Substantia nigra (tissue), 51 donors: ENCODE measurements at places on chromosomes 4 and X.

DNA sequence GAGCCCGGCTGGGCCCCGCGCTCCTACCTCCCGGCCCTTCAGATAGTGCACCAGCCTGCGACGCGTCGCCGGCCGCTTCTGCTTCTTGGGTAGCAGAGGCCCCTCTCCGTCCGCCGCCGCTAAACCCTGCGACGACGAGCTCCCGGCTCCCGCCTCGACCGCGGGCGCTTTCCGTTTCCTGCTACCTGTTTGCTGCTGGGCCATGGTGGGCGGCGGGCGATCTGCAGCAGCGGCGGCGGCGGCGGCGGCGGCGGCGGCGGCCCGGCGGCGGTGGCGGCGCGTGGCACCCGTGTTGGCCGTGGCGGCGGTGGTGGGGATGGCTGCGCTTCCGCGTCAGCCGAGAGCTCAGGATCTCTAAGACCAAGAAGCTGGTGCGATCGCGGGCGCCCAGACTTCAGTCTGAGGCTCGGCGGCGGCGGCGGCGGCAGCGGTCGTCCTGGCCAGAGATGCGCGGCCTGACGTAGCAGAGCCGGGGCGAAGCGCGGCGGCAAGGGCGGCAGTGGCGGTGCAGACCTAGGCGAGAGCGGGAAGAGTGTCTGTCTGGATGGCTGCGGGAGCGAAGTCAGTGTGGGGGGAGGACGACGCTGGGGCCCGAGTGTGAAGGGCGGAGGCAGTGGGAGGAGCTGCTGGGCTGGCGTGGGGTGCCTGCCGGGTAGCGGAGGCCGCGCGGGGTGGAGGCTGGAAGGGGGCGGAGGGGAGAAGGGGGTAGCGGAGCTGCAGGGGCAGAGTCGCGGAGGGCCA lies at the start of gene DCAF12L2:
TSS of gene DCAF12L2 (minus strand) at position 569 of the 741 bp plus-strand sequence. CDS start at position 204, 365 bp downstream.
- DNase-seq, result no peak

DNA sequence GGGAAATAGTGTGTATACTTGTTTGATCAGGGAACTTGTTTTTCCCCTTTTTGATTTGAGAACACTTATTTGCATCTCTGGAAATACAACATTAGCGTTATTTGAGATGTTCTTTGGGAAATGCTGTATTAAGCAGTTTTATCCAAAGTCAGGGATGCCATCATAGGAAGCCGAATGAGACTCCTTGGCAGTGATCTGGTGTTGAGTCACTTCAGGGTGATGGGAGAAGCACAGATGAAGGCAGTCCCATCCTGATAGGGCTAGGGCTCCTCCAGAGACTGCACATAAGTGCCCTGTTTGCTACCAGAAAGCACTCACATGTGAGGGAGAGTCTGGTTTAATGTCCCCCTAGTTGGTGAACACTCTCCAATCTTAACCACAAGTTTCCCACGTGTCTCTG lies 62.3 kb downstream of the IL1RAPL1 start:
- no peak for DNase-seq

- DNase-seq, result no peak
Measured at GRCh38 chr4:38034986-38035882, 75.0 kb downstream of the PTTG2 start.

DNA sequence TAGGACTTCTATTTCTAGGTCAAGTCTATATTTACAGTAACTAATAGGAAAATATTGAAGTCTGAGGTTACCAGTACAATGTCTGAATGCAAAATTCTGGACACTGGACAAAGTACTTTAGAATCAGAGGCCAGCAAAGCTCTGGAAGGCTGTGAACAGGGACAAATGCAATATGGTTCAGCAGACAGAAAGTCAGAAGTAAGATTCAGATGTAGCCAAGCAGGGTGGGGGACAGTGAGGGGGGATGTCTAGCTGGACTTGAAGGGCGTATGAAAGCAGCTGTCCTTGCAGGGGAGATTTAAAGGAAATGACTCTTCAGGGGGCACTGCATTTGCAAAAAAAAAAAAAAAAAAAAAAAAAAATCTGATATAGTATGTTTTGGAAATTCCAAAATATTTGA lies 2.9 kb downstream of the SORBS2 start:
- DNase-seq, result no peak

DNA sequence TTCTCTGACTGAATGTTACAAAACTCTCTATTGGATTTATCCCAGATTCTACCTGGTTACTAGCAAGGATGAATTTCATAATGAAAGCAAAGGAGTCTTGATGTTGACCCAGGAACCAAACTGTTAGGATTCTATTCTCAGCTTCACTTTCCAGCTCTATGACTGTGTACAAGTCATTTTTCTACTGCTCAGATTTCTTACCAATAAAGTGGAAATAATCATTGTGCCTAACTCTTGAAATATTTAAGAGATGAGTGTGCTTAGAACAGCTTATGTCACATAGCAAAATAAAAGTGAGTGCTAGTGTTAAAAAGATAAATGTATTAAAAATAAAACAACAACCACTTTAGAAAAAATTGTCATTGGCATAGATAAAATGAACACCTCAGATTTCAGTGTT lies 45.6 kb downstream of the EPHA5 start:
- no peak for DNase-seq

DNA sequence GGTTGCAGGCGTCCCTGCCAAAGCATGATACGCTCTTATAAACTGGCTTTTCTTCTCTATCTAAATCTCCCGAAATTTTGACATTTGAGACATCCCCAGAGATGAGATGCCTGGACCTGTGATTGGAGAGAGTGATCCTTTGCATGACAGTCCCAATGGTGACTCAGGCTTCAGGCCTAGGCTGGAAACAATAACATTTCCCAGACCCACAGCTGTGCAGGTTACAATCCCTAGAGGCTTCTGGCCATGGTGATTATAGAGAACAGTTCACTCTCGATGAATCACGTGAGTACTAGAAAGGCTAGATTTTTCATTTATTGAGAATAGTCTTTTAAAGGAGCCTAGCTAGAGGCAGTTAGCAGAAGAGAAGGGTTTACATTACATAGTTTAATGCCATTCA lies 75.9 kb downstream of the SPATA18 start:
- no peak for DNase-seq

GRCh38 chrX:50881028-50881427 lies 29.5 kb upstream of the BMP15 start:
- DNase-seq, result no peak

DNA sequence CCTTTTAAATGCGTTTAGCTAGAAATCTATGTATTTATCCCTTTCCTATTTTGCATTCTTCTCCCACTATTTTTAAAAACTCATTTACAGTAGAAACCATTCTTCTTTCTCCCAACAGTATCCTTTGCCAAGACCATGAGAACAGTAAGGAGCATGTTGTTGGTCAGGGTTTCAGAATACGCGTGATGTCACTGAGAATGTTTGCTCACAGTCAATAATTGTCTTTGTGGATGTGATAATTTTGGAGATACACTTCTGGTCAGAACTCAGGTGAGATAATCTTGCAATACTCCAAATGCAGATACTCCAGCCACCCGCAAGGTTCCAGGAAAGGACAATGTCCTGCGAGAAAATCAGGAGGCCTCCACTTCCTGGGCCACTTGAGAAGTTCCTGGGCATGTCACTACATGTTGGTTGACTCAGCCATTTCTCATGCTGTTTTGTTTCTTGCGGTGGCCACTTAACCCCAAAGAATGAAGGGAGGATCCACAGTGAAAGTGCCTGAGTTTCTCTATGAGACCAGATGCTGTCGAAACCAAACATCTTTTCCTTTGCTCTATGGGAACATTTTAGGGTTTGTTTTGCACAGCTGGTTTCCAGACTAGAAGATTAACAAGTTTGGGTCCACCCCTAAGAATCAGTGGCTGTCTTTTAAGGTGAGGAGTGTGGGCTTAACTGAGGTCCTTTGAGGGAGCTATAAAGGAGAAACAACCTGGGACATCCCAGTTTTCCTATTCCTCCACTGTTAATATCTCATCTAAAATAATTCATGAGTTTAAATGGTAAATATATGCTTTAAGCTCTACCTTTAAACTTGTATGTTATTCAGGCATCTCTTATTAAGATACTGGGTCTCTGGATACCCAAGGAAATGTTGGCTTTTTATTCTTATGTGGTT lies 116.0 kb downstream of the SOWAHB start:
- DNase-seq, result no peak

DNA sequence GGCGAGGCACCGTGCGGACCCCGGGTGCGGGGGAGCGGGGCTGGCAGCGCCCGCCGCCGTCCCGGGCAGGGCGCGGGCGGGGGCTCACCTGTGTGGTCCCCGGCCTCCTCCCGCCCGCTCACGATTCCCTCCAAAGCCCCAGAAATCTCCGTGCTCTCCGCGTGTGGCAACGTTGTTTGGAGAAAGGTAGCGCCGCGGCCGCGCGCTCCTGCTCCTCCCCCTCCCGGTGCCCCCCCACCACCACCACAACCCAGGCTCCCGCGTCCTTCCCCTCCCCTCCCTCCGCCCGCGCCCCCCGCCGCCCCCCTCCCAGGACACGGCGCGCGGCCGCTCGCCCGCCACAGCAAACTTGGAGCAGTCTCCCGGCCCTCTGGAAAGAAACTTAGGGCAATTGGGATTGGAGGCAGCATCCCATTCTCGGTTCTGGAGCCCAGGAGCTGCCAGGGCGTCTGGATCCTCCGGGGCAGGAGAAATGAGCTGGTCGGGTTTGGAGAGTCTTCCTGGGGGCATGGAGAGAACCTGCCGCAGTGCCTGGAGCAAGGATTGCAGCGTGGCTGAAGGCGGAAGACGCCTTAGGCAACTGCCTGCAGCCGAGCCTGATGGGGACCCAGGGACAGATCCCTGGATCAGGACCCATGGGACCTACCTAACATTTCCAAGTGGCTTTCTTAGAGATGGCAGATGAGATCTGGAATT lies 855 bp downstream of the KLF3 start:
- peak; percentile 65 for DNase-seq

DNA sequence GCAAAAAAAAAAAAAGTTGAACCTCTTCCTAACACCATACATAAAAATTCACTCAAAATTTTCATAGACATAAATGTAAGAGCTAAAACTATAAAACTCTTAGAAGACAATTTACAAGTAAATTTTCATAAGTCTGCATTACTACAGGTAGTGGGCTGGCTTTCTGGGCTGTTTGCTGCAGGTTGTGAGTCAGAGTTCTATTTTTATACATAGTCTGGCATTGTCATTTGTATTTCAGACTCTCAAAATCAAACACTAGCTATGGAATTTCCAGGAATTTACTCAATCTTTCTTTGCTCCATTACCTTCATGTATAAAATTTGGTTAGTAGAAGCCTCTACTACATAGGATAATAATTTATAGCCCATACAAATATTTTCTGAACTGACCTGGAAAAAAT lies 227.2 kb downstream of the COX18 start:
- DNase-seq, result no peak

GRCh38 chr4:76584241-76585152 lies 149.5 kb downstream of the SHROOM3 start:
- DNase-seq, result no peak

DNA sequence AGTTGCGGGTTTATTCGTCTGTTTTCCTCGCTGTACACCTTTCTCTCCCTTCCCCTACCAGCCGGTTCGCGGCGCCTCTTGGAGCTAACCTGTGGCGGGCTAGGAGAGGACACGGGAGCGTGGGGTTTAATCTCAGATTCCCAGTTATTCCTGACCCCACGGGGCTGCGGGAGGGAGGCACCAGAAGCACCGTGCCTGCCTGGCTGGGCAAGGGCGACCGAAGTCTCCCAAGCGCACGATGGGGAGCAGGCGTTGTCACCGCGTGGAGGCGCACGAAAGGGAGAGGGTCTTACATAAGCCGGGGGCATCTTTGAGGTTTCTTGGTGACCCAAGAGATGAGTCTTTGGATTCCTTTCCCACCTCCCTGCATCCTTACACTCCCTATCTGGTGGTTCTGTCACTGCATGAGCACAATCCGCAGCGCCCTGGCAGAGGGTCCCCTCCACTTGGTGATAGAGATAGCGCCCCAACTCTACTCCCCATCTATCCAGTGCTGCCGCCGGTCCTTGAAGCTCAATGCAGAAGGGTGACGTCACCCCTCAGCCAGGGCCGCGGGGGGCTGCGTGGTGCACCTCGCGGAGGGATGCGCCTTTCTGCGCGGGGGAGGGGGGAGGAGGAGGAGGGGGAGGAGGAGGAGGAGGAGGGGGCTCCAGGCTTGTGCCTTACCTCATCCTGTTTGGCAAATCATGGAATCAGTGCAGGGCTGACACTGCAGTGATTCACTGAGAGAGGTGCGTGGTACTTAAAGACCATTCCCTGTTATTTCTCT lies 793 bp downstream of the TSPAN7 start:
- peak; percentile 5 for DNase-seq

DNA sequence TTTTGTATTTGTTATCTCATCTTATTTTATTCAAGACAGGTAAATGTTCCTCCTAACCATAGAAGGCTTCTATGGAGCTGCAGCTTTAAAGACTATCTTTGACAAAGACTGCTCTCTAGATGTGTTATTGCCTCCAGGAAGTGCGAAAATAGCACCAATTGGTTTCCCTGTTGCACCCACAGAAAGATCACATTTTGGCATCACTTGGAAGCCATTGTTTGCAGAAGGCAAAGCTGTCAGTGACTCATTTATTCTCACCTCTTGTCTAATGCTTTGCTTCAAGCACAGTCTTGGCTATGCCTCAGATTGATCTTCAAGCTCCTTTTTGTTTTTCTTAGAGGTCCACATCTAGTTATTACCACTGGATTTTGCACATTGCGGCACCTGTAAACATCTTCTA lies 150.3 kb downstream of the PCDH7 start:
- DNase-seq, result no peak

GRCh38 chrX:128759177-128759576 lies 707.0 kb upstream of the ACTRT1 start:
- no peak for DNase-seq
